NCI-H526 treated with DMSO at 0.1 percent for 48 hours (cell line): ENCODE measurements at places on chromosomes 5 and 9.

GRCh38 chr5:131593921-131594320, 41.1 kb downstream of the RAPGEF6 start:
- no peak for DNase-seq

- no peak for DNase-seq
Observed at GRCh38 chr5:107257885-107258520, 412.7 kb downstream of the EFNA5 start.

DNA sequence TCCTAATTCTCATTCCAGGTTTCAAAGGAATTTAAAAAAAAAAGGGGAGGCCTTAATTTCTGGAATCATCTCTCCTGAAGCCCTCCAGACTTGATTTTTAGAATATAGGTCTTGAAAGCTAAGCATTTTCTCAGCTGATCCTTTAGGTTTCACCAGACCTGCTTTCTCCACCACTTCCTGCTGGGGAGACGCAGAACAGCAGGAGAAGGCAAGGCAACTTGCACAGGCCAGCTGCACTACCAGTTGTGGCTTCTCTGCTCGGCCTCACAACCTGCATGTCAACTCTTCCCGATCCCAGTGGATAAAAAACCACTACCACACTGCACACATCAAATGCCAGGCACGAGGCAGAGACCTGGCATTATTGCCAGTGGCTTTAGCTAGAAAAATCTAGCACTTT, 119.8 kb downstream of the SIL1 start:
- DNase-seq = no peak

GRCh38 chr9:34457266-34458012, 931 bp downstream of the FAM219A start:
- peak; percentile 54 for DNase-seq

GRCh38 chr5:176529116-176529740, 8.0 kb downstream of the RNF44 start:
- no peak for DNase-seq

- DNase-seq = no peak
Observed at GRCh38 chr9:34370335-34370969, 6.2 kb downstream of the MYORG start.

GRCh38 chr5:160197341-160198144, 31.8 kb upstream of the FABP6 start:
- no peak for DNase-seq

DNA sequence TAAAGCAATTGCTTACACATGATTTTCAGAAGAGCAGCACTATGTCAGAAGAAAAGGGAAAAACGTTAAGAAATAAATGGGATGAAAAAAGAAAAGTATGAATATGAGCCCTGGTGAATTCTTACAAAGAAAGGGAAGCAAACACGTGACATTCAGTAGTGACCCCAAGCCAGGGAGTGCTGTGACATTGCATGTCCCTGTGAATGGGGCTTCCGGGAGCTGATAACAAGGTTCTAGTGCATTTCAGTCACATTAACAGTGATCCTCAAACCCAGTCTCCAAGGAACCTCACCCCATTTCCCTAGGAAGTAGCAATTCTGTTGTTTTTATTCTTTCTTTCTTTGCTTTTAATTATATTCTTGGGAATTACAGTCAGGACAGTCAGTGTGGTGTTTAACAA, 27.3 kb downstream of the TMEM252 start:
- no peak for DNase-seq

- DNase-seq = no peak
Observed at GRCh38 chr9:131552030-131552429, 6.7 kb downstream of the PRRT1B start.

GRCh38 chr5:68780299-68780955, 313.4 kb upstream of the SLC30A5 start:
- DNase-seq = no peak

GRCh38 chr9:130903194-130904069, 6.8 kb upstream of the QRFP start:
- no peak for DNase-seq

DNA sequence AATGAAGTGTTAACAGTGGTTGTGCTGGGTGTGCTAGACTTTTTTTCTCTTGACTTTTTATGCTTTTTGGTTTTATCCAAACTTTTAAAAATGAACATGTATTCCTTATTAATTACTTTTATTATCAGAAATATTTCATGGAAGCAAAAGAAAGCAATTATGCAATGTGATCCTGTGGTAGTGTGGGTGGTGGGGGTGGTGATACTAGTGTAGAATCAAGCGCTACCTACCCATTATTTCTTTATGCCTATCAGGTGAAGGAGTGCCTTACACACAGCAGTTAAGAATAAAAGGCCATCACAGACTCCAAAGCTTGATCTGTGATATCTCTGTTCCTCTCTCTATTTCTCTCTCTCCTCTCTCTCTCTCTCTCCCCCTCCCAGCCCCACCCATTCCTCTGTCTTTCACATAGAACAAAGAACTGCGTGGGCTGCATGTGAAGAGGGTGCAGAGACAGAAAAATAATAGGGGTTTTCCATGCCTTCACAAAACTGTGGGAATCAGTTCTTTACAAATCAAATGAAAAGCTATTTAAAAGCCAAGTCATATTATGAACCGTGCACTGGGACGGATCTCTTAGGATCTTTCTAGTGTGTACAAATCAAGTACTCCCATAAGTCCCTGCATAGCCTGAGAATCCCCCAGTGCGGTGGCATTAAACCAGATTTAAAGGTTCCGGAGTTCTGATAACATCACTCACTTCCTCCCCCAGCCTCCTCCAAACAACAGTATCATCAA, 351.2 kb downstream of the RAB3C start:
- no peak for DNase-seq
